ENCODE measurements at places on chromosomes 13 and 19.

DNA sequence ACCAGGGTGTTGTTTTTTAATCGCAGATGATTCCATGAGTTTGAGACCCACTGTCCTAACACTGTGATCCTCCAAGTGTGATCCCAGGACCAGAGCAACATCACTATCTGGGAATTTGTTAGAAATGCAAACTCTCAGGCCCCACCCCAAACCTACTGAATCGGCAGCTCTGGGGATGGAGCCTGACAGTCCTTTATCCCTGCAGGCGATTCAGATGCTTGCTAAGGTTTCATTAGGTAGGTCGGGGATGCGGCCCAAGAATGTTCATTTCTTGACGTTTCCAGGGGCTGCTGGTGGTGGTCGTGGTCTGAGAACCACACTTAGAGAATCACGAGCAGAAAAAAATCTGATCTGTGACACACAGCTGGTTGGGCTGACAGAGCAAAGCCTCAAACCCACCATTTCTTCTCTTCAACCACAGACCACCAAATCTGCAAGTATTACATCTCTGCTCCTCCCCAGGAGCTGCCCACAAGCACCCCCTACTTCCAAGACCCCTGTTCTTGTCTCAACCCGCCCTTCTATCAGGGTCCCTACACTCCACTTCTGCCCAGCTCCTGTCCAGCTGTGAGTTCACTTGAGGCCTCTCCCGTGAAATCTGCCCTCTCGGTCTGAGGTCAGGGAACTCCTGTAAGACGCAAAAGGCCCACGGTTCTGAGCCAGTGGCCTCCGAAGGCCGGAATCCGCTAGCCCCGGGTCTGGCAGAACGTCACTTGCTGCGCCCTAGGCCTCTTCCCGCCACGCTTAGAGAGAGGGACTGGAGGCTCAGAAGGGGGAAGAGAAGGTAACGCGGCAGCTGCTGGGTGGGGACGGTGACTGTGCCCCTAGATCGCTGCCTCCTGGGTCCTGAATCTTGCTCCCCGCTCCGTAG lies 1.1 kb upstream of the FARP1 start:
- no peak for DNase-seq

DNA sequence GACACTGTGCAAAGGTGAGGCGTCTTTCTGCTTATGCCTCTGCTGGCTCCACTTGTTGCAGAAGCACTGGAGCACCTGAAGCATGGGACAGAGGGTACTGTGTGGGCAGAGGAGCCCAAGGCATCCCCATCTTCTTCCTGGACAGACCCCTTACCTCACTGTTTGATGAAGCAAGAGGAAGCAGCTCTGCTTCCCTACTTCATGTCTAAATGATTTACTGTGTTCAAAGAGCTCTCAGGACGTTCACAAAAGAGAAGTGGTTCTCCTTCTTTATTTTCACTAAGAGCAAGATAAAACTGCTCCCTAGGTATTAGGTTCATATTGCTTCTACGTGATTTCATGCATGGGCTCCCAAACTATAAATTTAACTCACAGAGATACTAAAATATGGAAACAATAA lies 1635.4 kb upstream of the SLC10A2 start:
- no peak for DNase-seq

- no peak for DNase-seq
Measured at GRCh38 chr13:74158028-74158427, 23.8 kb upstream of the KLF12 start.

- DNase-seq, result no peak
Measured at GRCh38 chr13:37608750-37609339, 10.3 kb upstream of the POSTN start.

DNA sequence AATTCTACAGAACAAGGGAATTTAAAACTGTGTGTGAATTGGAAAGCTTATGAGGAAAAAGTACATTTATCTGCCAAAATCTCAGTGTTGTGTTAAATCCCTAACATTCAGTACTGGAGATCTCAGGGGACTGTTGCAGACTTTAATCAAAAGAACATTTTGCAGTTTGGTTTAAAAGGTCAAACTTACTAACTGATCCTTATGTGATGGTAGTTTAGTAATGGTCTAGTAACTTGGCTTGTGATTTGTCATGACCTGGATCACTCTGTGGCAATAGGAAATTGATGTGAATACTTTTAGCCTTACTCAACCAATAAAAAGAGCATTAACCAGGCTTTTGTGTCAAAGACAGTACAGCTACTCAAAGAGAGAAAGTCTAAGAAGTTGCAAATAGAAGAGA lies 862.1 kb upstream of the MIR17HG start:
- DNase-seq, result no peak

GRCh38 chr13:40453351-40454021 lies 213.0 kb downstream of the FOXO1 start:
- DNase-seq, result no peak

- DNase-seq, result no peak
Measured at GRCh38 chr13:36616706-36617105, 57.1 kb upstream of the SERTM1 start.

DNA sequence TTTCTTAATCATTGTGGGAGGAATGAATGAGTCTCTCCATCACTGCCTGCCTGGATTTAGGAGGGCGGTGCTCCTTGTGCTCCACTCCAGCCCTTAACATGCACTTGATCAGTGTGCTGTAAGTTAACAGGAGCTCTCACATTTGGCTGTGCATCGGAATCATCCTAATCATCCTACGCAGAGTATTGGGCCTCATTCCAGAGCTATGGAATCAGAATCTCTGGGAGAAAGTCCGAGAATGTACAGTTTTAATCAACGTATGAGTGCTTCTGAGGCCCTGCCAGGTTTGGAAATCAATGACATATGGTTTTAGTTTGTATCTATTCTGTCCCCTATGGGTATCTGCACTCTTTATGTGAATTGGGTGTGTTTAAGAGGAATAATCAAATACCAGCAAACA lies 34.9 kb upstream of the DCLK1 start:
- DNase-seq, result no peak

- no peak for DNase-seq
Measured at GRCh38 chr13:39374741-39375189, 228.2 kb downstream of the LHFPL6 start.

DNA sequence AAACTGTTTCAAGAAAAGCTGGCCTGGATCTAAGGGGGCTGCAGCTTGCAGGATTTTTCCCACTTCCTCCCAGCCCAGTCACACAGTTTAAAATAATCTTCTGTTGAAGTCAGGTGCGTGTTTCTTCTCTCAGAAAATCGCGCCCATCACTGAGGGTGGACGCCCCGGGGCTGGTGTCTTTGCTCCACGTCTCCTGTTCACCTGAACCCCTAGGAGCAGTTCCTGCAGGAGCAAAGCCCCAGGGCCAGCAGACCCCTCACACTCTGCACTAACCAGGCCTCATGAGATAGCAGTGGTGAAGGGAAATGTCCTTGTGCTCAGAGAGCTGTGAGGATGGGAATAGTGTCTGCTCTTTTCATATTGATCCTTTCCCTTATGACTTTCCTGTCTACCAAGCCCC lies 920 bp upstream of the SIGLEC7 start:
- DNase-seq, result no peak

- no peak for DNase-seq
Measured at GRCh38 chr13:23851106-23851505, 38.1 kb downstream of the MIPEP start.

- DNase-seq, result no peak
Measured at GRCh38 chr13:109422161-109422560, 364.2 kb downstream of the IRS2 start.

DNA sequence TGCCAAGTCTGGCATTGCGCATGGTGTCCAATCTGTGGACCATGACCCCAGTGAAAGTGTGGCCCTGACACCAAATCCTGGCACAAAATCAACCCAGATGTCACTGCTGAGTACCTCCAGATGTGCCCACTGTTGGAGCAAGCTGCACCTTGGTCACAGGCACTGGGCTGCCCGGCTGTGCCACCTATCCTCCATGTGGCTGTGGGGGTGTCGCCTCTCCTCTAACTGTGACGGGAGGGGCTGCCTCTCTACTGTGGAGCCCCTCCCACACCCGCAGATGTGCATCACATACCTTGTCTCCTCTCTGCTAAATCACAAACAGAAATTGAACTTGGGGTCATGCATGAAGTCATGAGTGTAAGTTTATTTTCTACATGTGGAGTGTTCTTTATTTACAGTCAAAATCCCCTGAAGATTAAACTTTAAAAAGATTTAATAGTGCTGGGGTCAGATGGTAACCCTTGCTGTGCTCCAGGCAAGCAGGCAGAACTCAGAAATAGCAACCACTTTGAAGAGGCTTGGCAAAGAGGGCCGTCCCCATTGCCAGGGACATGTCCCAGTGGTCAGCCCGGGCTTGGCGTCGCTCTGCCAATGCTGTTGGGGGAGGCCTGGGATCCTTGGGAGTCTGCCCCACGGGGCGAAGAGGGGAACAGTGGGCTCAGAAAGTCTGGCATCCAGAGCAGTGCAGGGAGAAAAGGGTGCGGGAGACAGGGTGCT lies 46.4 kb upstream of the ZNF536 start:
- DNase-seq, result no peak

DNA sequence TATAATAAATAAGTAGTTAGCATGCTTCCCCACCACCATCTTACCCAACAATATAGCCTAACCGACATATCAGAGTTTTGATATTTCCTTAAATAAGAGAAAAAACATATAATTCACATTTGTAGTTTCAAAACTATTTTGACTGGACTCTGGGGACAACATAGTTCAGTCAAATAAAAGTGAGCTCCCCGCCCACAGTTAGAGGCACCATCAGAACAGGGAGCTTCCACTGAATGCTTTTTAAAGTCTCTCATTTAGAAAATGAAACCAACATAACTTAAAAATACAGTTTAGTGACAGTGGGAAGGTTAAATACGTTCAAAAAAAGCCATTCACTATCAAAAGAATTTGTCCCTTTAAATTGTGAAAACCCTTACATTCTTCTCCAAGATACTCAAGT lies 92.8 kb downstream of the EPSTI1 start:
- DNase-seq, result no peak

GRCh38 chr13:51032831-51033230 lies 78.2 kb downstream of the C13orf42 start:
- no peak for DNase-seq

DNA sequence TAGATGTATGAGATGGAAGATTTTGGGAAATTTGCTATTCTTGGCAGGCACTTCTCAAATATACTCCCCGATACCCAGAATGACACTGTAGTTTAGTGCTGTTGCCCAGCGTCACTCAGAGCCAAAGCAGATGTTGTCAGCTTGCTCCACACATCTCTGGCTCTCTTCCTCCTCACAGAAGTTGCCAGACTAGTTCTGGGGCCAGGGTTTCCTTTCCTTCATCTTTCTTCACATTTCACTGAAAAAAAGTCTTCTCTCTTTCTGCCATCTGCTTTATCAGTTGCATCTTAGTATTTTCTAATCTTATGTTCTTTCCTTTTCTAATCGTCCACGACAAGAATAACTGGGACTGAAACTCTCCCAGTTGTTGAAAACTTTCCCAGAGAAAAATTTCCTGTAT lies 251.4 kb downstream of the RGCC start:
- no peak for DNase-seq

DNA sequence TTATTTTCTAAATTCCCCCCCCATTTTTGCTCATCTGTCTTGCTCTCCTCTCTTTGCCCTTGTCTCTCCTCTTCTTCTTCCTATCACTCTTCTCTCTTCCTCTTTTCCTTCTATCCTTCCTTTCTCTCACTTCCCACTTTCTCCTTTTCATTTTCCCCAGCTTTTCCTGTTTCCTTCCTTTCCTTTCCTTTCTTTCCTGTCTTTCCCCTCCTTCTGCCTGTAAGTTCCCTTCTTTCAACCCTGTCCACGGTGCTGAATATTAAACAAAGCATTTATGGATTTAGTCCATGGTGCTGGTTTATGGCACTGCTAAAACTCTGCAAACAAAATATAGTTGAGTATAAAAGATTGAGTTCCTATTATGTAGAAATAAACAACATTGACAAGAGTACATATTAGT lies 27.6 kb downstream of the SCEL start:
- DNase-seq, result no peak

- DNase-seq, result no peak
Measured at GRCh38 chr19:2536461-2536860, 60.5 kb downstream of the GADD45B start.

GRCh38 chr19:54448040-54448773 lies 792 bp upstream of the LENG8 start:
- DNase-seq, result no peak

- no peak for DNase-seq
Measured at GRCh38 chr13:101455863-101456262, 3.4 kb downstream of the ITGBL1 start.

DNA sequence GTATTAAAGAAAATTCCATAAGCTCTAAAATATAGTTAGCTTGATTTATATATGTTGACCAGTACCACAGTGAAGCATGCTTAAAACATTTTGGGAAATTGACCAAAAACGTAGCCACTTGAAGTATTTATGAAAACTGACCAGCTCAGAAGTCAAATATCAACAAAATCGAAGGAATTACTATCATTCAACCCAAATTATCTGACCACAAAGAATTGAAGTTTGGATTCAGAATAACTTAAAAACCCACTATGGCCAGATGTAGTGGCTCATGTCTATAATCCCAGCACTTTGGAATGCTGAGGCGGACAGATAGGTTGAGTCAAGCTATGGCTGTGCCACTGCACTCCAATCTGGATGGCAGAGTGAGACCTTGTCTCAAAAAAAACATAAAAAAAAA lies 31.9 kb downstream of the GPALPP1 start:
- no peak for DNase-seq

- DNase-seq, result no peak
Measured at GRCh38 chr13:48576448-48577010, 43.6 kb upstream of the RCBTB2 start.

- DNase-seq, result no peak
Measured at GRCh38 chr13:111945086-111945485, 121.9 kb upstream of the SOX1 start.

DNA sequence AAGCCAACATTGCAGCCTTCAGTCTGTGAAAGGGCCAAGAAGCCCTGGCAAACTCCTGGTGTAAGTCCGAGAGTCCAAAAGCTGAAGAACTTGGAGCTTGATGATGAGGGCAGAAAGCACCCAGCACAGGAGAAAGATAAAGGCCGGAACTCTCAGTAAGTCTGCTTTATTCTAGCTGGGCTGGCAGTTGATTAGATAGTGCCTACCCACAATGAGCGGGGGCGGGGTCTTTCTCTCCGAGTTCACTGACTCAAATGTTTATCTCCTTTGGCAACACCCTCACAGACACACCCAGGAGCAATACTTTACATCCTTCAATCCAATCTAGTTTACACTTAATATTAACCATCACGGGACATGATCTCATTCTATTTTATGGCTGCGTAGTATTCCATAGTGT lies 1317.1 kb downstream of the SLITRK1 start:
- no peak for DNase-seq

- DNase-seq, result no peak
Measured at GRCh38 chr19:590396-590745, 690 bp downstream of the HCN2 start.

Measured in progenitor cell of endocrine pancreas (in vitro differentiated cells).